Activated CD8-positive, alpha-beta memory T cell treated with anti-CD3 and anti-CD28 coated beads for 24 hours (primary cell): ENCODE measurements at places on chromosomes 11 and 22.

- DNase-seq: no peak
Measured at GRCh38 chr11:45560155-45560912, 105.1 kb downstream of the CHST1 start.

DNA sequence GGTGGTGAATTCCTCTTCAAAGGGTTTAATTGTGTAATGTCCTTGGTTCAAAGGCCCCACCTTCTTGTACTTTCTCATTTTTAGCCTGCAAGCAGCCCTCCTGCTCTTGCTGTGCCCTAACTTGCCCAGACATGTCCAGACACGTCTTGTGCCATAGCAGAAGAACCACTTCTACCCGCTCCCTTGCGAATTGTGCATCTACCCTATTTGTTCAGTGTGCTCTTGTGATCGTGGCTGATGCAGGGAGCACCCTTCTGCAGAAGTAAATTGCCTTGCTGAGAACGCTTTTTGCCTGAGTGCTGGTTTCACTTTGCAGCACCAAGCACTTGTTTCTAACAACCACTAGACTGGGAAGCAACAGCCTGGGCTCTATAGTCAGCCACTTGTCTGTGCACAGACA, 249.4 kb downstream of the SBF2 start:
- DNase-seq: no peak

DNA sequence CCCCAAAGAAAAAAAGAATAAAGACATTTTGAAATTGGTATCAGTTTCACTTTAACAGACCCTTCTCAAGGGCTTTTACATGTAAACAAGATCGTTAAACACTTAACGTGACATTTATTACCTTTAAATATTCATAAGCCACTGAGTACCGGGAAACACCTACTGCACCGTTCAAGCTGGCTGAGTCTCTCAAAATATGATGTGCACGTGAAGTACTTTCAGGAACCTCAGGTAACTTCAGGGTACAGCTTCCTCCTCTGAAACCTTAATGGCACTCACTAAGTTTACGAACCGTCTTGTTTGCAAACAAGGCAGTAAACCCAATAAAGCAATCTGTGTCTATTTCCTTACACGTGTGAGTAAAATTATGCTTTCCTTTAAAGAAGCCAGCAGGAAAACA, 105.5 kb upstream of the TENM4 start:
- no peak for DNase-seq

DNA sequence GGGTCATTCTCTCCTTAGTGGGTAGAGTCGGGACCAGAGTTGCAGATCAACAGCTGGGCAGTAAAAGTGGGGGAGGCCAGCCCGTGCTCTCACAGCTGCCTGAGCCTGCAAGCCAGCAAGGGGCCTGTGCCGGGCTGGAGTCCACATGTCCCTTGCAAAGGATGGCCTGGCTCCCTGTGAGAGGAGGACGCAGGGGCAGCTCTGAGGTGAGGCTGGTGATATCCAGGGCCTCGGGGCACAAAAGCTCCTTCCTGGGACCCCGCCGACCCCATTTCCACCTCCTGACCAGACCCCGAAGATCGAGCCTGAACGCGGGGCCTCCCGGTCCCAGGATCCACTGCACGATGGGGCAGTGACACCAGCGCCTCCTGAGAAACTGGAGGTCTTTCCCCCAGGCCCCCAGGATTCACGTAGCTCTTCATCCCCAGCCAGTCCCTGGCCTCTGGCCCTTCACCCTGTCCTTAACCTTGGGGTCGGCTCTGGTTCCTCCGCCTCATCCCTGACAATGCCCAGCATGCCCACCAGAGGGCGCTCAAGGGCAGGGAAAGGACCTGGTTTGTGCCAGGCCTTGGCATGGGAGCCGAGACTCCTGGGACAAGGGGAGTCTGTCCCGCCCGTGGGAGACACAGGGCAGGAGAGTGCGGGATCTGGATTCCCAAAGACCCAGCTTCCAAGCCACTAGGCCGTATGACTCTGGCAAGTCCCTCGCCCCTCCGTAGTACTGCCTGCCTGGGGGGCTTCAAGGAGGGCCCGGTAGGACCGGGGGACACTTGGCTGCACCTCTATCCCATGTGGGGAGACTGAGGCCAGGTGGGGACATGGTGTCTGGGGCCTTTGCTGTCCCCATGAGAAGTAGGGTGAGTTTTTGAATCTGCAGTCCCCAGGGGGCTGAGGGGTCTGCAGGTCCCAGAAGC, 17.8 kb upstream of the WNT7B start:
- peak; percentile 98 for DNase-seq

DNA sequence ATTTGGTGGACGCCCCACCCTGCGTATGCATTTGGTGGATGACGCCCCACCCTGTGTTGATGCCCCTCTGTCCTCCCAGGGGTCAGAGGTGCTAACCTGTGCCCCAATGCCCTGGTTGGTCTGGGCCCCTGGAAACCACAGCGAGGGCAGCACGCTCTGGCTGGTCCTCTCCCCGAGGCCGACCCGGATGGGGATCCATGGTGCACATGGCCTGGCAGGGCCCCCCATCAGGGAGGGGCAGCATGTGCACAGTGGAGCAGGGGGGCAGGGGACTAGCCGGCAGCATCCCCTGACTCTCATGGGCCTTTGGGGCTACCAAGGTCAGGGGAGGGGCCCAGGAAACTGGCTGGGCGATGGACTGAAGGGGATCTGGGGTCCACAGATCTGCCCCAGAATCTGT, 7.6 kb upstream of the MUC5AC start:
- peak; percentile 35 for DNase-seq

DNA sequence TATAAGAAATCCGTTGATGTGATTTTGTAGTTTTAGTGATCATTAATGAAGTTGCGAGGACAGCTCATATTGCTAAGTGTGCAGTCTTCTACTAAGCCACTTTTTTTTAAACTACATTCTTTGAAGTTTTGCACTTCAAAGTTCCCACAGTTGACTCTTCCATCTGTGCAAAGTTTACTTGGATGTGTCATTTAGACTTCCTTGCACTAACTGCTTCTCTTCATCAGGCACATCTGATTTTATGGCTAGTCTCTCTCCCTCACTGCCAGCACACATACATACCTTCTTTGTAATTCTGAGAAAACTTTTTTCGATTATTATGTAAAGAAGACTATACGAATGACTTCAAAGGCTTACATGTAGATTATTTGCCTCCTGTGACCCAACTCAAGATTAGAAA, 250.0 kb downstream of the DYNC2H1 start:
- no peak for DNase-seq

- DNase-seq: no peak
Measured at GRCh38 chr22:50303848-50304527, 3.5 kb downstream of the PLXNB2 start.

GRCh38 chr11:100639140-100639539, 47.9 kb upstream of the ARHGAP42 start:
- no peak for DNase-seq

DNA sequence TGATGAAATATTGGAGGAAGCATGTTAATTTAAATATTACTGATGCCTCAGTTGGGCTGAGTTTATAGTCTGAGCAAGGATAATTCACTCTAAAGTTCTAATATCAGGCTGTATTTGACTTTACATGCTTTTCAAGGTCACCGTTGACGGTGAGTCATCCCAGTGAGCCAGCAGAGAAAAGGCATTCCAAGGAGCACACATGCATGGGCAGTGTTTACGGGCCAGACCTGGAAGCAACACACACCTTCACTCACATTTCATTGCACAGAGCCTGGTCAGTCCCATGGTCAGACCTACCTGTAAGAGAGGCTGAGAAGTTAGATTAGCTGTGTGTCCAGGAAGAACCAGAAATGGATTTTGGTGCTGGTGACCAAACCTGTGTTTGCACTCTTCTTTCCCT, 53.5 kb downstream of the COMMD9 start:
- no peak for DNase-seq

GRCh38 chr11:66220566-66220935, 47.9 kb upstream of the RAB1B start:
- DNase-seq: no peak
